Islet precursor cell (in vitro differentiated cells): ENCODE measurements at places on chromosomes 4 and X.

- no peak for DNase-seq
Observed at GRCh38 chr4:24650849-24651640, 66.7 kb upstream of the DHX15 start.

DNA sequence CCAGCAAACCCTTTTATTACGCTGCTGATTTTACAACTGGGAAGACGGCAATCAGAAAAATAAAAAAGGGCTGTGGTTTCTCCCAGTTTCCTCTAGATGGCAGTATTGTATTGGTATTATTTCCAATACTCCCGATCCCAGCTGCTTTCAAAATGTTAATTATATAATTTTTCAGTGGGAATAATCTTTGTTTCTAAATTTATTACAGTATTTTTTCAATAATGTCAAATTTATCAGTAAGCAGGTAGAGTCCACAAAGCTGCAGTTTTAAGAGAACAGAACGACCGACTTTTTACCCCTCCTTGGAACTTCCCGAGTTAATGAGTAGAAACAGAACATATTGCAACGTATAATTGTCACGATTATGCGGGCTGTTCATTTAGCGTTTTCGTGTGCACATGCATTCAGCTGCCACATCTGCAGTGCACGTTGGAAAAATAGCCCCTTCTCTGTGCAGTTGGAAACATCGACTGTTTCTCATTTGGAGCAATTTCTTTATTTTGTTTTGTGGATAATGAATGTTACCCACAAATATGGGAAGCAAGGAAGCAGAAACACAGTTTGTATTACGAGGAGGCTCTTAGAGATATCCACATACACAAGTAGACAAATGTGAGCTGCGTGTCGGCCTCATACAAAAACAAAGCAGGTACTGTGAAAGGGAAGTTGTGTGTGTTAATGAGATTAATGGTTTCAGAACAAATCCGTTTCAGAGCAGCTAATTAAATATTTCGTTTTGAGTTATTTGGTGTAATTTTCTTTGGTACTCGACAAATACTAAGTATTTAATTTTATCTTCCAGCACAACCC, 188.0 kb downstream of the STIM2 start:
- DNase-seq: no peak

GRCh38 chr4:6530964-6531363, 44.0 kb upstream of the MAN2B2 start:
- DNase-seq: no peak

DNA sequence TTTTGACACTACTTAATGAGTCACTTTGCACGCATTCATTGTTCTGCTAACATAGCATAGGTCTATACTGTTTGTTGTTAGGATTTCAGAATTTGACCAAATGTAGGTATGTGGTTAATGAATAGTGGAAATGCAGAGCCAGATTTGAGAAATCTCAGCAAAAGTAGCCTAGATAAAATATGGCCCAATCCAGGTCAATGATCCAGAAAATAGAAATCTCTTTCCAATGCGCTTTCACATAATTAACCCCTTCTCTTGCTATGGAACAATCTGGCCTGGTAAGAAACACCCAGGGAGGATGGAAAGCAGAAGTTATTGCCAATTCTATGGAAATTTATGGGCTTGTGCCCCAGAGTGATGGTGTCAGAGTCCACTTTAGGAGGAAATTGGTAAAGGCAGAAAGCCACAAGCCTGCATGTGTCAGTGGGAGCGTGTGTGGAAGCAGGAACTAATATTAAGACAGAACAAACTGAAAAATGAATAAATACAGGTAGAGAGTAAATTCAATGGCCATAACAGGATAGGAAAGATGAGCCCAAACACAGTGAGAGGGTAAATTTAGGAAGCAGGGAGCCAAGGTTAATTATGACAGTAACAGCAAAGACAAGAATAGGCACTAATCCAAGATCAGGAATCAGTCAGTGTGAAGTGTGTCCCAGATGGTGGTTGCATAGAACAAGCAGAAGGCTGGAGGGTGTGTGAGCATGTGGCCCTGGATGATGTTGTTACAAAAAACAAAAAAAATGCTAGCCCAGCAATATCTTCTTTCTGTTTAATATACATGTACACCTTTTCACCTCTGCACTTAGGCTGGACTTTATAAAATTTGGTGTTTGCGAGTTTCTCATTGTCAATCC, 102.9 kb downstream of the SYTL5 start:
- no peak for DNase-seq

- no peak for DNase-seq
Observed at GRCh38 chrX:5194806-5195205, 1033.9 kb downstream of the NLGN4X start.

- DNase-seq: no peak
Observed at GRCh38 chrX:65602221-65602560, 65.3 kb upstream of the MSN start.

DNA sequence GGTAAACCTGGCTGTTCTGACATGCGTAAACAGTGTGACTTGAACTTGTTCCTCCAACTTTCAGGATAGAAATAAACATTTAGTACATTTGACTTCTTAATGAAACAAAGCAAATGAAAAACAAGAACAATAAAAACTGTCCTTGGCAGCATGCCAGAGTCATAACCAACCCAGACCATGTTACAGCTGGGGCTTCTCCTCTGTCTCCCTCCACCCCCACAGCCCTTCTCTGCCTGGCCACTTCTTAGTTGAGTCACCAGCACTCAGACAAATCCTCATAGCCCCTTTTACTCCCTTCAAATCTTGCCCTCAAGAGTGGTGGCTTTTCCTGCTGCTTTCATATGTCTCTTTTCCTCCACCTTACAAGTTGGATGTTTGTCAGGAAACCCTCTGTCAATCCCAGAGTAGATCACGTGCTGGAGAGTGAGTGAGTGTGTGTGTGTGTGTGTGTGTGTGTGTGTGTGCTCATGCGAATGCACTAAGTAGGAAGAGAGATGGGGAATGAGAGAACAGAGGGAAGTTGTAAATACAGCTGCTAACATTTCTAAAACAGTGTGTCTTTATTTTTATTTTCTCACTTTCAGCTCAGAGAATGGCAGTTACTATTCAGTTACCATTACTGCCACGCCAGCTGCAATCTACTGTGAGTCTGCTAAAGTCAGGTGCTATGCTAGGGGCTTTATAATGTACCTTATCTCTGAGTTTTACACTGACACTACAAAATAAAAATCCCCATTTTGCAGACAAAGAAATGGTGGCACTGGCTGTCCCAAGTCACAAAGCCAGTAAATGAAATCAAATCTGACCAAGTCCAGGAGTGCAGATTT, 15.0 kb downstream of the SCARB2 start:
- peak; percentile 61 for DNase-seq

GRCh38 chr4:70559211-70559830, 32.7 kb upstream of the AMBN start:
- DNase-seq: peak; percentile 60

DNA sequence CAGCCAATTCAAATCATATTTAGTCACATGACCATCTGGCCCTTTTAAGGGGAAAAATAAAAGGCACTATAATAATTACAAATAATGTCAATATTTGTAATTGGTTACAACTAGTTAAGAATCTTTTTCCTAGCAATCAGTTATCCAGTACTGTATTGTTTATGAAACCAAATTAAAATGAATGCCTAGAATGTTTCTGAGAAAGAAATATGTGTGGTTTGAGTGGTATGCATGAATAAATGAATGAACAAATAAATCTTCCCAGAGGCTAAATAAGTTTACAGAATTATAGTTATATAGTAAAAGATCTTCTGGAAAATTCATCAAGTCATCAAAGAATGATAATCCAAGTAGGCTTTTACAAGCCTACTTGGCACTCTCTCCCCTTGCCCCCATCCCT, 55.8 kb upstream of the F8A3 start:
- DNase-seq: no peak

DNA sequence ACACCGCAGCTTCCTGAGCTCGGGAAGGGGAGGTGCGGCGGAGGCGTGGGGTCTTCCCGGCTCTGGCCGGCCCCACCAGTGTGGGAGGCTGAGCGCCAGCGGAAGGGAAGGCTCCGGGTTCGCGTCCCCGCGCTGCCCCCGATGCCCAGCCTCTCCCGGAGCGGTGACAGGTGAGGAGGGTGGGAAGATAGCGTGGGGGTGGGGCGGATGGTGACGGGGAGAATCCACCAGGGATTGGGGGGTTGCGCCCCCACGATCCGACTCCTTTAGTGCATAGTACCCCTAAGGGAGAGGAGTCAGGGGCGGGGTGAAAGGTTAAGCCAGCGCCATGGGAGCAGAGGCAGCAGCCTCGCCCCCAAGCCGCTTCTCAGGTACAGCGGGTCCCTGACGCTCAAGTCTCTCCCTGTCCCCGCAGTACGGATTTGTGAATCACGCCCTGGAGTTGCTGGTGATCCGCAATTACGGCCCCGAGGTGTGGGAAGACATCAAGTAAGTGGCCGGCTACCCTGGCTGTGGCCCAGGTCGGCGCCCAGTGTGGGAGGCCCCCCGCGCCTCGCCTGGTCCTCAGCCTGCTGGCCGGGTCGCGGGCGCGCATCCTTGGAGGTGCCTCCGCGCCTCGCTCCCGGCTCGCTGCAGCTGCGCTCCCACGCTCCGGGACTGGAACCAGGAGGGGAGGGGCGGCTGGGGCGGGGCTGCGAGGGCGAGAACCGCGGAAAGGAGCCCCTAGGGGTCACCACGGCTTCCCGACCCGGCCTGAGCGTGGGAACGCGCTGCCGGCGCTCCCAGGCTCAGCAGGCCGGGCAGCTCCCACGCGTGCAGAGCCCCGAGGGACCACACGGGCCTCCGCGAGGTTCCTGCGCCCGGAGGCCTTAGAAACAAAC, 791 bp downstream of the GUCY1B1 start:
- peak; percentile 73 for DNase-seq

GRCh38 chr4:13522282-13523104, 21.8 kb downstream of the NKX3-2 start:
- peak; percentile 50 for DNase-seq

GRCh38 chrX:141133272-141133671, 43.7 kb downstream of the LDOC1 start:
- DNase-seq: no peak

DNA sequence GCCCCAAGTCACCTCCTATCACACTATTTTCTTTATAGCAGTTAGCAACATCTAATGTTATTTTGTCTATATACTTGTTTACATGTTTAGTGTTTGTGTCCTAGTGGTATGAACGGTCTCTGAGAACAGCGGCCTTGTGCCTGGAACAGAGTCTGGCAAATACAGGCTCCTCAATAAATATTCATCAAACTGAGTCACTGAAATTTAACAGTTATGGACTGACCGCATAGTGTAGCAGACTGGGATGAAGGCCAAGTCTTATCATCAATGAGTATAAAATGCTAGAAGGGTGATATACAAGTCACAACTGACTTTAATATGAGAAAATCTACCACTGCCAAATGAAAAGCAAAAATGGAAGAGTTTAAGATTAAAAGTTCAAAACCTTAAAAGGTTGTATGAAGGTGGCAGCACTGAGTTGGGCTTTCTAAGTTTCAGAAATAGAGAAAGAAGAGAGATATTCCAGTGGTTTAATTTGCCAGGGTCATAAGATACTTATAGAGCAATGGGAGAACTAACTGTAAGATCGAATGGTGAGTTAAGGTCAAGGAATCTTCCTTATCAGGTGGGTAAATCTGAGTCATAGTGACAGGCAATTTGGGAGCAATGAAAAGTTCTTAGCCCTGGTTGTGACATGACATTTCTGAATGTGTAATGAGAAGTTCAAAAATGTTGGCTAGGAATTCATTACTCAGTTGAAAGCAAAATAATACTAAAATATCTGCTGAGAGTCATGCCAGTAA, 34.9 kb downstream of the ELOVL6 start:
- no peak for DNase-seq

GRCh38 chr4:21697583-21697982, 251.0 kb downstream of the KCNIP4 start:
- peak; percentile 98 for DNase-seq

DNA sequence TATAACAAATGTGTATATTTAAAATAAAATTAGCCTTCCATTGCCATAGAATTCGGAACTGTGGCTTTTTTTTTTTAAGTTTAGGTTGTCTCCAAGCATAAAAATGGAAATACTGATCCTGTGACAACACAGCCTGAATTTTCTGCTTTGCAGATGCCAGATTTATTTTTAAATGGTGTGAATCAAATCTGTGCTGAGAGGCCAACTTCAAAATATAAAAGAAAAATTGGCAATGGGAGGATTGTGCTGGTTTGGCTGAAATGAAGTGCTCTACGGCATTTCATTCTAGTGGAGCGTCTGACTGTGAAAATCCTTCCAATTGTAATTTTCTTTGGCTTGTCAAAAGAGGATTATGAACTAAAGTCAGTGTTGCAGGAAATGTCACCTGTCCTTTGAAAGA, 580.3 kb upstream of the ZFP42 start:
- DNase-seq: no peak

DNA sequence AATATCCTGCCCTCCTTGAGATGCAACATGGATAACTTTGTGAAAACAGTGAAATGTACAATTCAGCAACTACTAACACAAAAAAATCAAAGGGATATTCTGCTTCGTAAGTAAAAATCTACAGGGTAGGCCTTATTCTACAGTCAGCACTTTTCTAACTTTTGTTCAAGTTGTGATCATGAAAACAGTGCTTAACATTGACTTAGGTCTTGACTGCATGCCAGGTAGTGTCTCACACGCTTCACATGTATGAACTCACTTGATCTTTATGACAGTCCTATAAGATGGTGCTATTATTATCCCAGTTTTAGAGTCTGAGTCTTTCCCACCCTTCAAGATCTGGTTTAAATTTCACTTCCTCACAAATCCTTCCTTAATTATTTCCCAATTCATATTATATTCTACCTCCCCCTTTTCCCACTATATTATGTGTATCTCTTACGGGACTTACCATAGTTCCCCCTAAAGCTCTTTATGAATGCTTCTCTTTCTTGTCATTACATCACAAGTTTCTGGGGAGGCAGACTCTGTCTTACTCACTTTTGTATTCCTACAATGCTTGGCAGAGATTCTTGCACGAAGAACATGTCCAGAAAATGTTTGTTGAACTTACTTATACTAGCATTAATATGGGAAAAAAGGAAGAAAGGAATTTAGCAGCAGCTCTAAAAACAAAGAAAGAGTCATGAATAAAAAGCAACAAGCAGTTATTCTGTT, 179.8 kb downstream of the SCFD2 start:
- DNase-seq: no peak

DNA sequence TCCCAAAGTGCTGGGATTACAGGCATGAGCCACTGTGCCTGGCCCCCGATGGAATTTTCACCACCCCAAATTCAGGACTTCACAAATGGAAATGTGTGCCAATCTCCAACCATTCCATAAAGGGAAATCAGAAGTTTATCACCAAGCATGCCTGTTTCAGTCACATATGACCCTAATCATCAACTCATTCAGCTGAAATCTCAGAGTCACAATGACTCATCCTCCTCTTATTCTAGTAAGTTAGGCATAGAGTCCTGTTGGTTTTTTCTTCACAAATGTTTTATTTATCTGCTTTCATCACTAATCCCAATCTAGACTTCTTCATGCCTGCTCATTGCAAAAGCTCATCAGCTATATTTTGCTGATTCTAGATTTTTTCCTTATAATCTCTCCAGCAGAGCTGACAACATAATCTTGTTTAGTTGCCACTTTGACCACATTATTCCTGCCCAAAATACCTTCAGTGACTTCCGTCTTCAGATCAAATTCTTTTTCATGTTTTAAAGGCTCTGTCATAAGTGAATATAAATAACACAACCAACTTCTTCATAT, 83.3 kb downstream of the SLC7A11 start:
- no peak for DNase-seq
